ENCODE measurements at places on chromosomes 1 and 21.

DNA sequence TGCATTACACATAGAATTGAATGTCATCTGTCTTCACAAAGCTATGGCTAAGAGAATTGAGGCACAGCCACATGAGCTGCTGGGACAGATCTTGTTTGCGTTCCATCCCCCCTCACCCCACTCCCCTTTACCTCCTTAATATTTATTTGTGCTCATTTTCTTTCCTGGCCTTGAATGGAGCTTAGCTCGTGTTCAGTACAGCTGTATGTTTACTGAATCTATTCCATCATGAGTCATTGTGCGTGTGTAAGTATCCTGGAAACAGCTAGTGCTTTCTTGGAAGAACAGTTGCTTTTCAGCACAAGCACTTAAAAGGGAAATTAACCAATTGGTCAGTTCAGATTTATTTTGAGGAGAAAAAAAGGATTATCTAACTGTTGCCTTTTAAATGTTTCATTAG is 14.7 kb downstream of the PROX1 start:
- DNase-seq, result no peak

DNA sequence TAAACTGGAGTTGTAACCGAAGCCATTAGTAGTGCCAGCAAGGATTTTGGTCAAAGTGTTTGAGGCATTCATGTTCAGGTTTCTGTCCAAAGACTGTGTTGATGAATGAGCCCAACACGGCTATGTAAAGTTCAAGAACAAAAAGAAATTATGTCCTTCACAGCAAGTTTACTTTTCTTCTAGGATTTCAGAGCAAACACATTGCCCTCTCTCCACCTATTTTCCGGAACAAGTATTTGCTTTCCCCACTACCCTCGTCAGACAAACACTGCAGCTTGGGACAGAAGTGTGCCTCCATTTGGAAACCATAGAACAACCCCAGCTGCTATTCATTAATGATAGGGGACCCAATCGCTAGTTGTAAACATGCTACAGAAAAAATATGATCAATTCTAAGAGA is 151.4 kb upstream of the C1orf105 start:
- no peak for DNase-seq

DNA sequence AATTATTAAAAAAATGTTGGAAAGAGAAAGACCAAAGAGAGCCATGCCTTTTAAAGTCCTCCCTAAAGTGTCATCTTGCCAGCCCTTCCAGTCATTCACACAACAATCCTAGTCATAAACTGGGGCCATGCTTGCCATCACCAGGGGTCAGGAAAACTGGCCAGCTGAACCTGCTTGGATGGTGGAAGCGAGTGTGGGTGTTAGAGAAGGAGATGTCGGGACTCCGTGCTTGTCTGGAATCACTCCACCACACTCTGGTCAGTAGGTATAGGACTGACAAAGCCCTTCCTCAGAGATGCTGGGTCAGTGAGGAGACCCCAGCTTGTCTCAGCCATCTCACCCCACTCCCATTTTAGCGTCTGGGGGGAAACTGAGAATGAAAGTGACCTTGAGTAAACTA is 3.3 kb upstream of the HAPLN2 start:
- DNase-seq, result no peak

GRCh38 chr1:111576547-111576946 is 43.0 kb upstream of the RAP1A start:
- DNase-seq, result no peak

GRCh38 chr1:24226749-24227148 is 39.7 kb upstream of the IFNLR1 start:
- DNase-seq, result no peak

DNA sequence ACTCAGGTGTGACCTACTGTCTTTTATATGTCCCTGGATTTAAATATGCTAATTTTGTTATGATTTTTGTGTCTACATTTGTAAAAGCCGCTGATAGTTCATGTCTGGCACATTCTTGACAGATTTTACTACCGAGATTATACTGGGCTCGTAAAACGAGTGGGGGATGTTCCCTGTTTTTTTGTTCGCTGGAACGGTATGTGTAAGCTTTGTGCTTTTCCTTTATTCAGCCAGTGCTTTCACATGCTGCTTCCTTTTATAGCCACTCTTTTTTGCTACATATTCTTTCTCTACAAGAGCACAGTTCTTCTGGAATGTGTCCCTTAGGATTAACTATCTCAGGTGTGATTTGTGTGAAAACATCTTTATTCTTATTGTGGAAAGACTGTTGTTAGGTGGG is 46.6 kb downstream of the ADARB1 start:
- no peak for DNase-seq

DNA sequence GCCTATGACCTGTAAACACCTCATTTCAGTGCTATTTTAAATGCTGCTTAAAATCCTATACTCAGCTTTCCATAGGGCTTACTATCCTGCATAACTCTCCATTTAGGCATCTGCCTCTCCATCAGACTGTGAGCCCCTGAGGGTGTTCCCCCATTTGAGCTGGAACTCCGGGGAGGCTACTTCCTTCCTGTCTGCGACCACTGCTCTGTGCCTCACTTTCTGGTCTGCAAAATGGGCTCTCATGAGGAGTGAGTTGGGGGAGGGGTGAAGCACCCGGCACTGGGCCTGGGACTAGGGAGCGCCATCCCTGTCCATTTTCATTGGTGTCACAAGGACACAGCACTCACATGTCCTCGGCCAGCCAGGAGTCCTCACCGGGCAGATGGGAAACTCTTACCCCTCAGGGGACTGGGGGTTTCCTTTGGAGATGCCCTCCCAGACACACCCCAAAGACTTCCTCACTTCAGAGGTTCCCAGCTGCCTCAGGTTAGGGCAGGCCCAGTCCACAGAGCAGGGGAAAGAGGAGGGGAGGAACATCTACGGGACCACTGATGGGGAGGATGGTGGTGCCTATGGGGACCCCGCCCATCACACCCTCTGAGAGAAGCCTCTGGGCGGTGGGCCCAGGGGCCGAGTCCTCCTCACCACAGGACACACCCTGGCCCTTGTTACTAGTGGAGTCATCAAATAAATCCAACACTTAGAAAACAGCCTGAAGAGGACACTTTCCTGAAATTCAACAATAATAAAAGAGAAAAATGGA is 134.9 kb downstream of the MATN1 start:
- DNase-seq, result no peak

DNA sequence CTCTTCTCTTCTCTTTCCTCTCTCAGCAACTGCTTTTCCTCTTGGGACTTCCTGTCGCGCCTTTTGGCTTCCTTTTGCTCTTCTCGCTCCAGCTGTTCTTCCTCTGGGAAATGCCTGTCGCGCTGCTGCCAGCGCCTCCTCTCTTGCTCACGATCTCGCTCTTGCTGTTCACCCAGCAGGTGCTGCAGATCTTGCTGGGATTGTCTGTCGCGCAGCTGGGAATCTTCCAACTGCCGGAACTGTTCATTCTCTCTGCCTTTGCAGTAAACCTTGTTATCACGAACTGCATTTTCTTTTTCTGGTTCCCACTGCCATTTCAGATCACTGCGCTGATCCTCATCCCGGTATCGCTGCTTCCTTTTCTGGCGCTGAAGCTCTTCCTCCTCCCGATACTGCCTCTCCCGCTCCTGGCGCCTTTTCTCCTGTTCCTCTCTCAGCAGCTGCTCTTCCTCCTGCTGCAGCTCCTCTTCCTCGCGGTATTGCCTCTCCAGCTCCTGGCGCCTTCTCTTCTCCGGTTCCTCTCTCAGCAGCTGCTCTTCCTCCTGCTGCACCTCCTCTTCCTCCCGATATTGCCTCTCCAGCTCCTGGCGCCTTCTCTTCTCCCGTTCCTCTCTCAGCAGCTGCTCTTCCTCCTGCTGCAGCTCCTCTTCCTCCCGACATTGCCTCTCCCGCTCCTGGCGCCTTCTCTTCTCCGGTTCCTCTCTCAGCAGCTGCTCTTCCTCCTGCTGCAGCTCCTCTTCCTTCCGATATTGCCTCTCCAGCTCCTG is 5.8 kb downstream of the TCHH start:
- DNase-seq, result no peak

- DNase-seq, result no peak
Observed at GRCh38 chr1:202122639-202123335, at the start of gene GPR37L1. GPR37L1 (plus strand) TSS chr1:202122917; CDS start chr1:202122964, 47 bp downstream.

- no peak for DNase-seq
Observed at GRCh38 chr1:10788592-10789006, 7.8 kb downstream of the CASZ1 start.

DNA sequence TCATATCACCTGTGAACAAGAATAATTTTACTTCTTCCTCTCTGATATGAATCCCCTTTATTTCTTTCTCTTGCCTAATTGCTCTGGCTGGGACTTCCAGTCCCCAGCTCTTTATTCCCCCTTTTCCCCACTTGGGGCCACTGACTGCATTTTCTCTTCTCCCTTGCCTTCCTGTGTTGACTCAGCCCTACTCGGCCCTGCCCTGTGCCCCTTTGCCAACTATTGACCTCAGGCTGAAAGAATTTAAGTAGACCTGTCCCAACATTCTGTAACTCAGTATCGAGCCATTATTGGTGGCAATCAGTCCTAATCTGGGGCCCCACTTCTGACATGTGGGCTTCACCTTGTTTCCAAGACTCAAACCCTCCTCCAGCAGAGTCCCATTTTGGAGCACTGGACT is 60.6 kb upstream of the STUM start:
- no peak for DNase-seq

DNA sequence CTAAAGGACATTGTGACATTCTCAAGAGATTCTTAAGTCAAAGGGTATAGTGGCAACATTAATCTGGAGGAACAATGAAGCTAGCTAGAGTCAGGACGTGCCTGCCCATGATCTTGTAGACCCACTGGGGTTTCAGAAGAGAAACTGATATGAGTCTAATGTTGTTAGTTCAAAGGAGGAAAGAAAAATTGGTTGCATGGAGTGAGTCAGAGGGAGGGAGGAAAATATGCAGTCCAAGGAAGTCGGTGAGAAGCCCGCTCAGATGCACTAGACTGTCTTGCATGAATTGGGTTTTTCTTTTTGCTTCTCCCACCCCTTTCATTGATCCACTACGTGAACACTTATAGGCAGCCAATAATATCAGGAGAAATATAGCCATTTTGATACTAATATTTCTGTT is 53.8 kb upstream of the SYT14 start:
- DNase-seq, result no peak
